ENCODE measurements at places on chromosomes 5 and 9.

GRCh38 chr9:87342743-87343142 is 154.9 kb upstream of the DAPK1 start:
- no peak for DNase-seq

DNA sequence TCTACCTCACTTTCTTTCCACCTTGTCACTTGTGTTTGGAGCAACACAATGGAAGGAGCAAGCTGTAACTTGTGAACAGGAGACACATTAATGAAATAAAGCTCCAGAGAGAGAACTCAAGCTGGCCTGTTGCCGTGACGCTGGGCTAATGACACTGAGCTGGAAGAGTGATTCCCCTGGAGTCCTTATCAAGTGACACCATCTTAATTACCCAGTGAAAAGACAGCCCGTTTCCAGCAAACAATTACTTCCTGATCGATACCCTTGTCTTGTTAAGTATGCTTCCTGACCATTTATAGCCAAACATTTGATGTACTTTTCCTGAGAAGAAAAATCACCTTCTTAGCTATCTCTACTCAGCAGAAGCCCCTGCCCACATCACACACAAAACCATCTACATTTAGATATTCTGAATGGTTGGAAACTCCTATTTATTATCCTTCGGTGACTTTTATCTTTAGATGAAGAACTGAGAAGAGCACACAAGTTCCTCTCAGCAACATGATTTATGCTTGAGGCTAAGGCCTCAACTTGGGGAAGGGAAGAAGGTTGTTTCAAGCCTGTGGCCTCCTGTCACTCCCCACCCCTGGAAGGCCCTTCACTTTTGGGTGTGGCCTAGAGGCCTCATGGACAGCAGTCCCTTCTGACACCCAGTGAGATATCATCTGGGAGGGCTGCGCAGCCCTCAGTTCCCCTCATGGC is 34.1 kb downstream of the CRHBP start:
- peak; percentile 17 for DNase-seq

GRCh38 chr5:172713113-172713808 is 57.7 kb downstream of the DUSP1 start:
- DNase-seq = no peak

DNA sequence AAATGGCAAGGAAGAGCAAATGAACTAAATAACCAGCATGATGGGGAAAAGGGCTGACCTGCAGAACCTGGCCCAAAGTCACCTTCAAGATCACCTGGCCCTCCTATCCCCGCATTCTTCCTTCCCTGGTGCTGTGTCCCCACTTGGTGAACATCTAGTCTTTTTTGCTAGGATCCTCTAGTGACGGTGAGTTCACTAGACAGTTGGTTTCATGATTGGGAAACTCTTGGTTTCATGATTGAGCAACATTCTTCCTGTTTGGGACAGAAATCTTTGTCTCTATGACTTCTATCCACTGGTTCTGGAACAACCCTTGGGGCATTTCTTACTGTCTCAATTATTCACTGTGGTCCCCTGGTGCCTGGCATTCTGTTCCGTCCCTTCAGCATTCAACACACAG is 50.2 kb upstream of the DAB2IP start:
- DNase-seq = no peak

DNA sequence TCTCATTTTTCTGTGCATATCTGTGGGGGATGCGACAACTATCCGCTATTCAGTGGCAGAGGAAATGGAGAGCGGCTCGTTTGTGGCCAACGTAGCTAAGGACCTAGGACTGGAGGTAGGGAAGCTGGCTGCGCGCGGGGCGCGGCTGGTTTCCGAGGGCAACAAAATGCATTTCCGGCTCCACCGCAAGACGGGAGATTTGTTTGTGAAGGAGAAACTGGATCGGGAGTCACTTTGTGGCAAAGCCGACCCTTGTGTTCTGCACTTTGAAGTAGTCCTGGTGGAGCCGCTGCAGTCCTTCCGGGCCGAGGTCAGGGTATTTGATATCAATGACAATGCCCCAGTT is 320 bp downstream of the PCDHB1 start:
- DNase-seq = peak; percentile 14

- no peak for DNase-seq
Observed at GRCh38 chr5:158591301-158591863, 508.3 kb downstream of the EBF1 start.

GRCh38 chr9:33374190-33374589 is 28.2 kb downstream of the AQP7 start:
- no peak for DNase-seq

GRCh38 chr9:9949978-9950377 is 662.8 kb downstream of the PTPRD start:
- no peak for DNase-seq

DNA sequence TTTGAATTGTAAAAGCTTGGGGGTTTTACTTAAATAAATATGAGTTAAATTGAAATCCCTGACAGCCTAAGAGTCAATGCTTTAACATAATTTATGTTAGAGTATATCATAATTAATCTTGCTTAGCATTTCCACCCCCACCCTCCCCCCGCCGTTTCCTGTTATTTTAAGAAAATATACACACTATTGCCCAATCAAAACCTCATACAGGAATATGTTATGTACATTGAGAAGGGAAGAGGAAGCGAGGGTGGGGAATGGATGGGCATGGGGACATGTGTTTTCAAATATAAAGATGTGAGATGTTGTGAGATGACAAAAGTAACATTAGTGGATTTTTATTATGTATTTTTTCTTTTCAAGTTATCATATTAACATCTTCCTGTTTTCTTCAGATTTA is 561.1 kb upstream of the MEF2C start:
- no peak for DNase-seq

DNA sequence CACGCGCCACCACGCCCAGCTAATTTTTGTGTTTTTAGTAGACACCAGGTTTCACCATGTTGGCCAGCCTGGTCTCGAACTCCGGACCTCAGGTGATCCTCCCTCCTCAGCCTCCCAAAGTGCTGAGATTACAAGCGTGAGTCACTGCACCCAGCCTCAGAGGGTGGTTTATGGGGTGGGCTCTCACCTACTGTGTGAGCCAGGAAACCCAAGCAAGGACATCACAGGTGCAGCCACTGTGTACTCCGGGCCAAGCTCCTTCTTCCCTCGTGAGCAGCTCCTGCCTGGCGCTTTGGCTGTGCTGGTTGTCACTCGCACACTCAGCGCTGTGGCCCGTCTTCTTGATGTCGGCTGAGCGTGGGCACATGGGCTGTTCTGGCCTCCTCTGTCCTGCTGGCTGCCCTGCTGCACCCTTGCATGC is 70.1 kb downstream of the WNK2 start:
- no peak for DNase-seq

DNA sequence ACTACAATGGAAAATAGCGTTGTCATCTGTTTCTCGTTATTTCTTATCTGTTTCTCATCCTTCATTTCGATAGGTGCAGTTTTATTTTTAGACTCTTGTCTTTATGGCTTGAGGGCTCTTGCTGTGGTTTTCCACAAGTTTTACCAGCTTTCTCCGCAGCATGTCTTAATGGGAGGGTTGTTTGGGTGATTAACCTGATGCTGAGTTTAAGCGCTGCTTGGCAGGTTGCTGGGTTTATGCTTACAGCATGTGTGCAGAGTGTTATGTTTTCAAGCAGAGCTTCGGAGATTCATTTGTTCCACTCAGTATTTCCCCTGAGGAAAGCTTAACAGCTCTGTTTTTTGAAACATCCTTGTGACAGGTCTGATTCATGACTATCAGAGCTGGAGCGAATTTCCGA is 154.0 kb downstream of the SLC12A2 start:
- DNase-seq = no peak

GRCh38 chr9:82732928-82733327 is 330.0 kb downstream of the RASEF start:
- DNase-seq = no peak

GRCh38 chr9:130490981-130491380 is 46.2 kb downstream of the ASS1 start:
- DNase-seq = no peak

DNA sequence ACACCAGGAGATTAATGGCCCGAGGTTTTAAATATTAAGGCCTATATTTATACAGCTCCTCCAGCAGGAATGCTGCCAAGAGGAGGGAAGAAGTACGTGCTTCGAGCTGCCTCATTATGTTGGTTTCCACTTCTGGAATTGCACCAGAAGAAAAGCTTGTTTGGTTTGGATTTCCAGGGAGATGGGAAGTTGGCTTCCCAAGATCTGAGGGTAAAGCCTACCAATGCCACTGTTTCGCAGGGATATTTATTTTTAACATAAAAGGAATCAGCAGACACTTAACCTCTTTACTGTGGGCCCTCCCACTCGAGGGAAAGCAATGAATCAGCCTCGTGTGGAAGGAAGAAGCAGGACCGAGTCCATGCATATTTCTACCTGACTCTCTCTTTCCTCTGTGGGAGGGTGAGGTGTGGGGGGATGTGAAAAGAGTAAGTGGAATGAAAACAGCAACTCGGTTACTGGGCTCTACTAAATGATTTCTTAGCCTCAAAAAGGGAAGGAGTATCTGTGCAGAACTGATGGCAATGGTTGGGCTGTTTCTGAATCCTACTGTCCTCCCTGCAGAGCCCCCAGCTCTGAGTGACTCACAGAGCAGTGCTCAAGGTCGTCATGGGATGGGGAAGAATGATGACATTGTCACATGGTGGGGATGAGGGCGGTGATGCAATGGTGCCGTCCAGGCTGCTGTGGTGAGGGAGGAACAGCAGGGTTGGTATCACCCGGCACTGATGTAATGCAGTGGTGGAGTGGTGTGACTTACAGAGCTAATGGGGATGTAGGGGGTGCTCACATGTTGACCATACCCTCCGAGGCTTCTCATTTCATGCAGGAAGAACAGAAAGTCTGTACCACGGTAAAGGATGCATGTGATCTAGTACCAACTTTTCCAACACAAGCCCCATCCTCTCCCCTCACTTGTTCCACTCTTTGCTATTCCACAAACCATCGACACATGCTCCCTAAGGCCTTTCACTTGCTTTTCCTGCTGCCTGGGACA is 215.0 kb upstream of the PANK3 start:
- DNase-seq = no peak

GRCh38 chr9:105413525-105413924 is 34.3 kb upstream of the FSD1L start:
- peak; percentile 34 for DNase-seq

DNA sequence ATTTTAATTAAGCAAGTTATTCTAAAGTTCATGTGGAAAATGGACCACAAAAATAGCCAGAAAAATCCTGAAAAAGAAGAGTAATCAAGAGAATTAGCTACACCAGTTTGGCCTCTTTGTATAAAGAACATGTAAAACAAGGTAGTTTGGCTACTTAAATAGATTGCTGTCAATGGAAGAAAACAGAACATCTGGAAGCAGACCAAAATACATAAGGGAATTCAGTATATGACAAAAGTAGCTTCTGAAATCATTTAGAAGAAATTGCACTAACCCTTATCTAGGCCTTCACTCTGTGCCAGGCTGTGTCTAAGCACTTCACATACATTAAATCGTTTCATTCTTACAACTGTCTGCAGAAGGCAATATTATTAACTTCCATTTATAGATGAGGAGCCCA is 156.6 kb downstream of the PRDM6 start:
- DNase-seq = no peak

- no peak for DNase-seq
Observed at GRCh38 chr5:146311278-146311677, 27.4 kb upstream of the POU4F3 start.

GRCh38 chr5:166722939-166723338 is 1568.5 kb upstream of the WWC1 start:
- no peak for DNase-seq

DNA sequence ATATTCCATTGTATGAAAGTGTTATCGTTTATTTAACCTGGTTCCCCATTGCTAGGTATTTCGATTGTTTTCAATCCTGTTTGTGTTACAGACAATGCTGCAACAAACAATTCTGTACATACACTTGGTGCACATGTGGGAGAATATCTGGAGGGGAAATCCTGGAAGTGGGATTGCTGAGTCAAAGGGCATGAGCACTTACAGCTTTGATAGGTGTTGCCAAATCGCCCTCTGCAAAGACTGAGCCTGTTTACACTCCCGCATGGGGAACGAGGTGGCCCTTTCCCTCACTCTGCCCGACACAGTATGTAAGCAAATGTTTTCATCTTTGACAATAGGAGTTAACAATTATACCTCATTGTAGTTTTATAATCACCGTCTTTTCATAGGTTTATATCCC is 66.2 kb downstream of the PDE6A start:
- peak; percentile 43 for DNase-seq

GRCh38 chr5:151332857-151333256 is 14.5 kb downstream of the SLC36A2 start:
- no peak for DNase-seq

All from COR-L47 (cell line).